ENCODE measurements at places on chromosomes 5 and 9.

DNA sequence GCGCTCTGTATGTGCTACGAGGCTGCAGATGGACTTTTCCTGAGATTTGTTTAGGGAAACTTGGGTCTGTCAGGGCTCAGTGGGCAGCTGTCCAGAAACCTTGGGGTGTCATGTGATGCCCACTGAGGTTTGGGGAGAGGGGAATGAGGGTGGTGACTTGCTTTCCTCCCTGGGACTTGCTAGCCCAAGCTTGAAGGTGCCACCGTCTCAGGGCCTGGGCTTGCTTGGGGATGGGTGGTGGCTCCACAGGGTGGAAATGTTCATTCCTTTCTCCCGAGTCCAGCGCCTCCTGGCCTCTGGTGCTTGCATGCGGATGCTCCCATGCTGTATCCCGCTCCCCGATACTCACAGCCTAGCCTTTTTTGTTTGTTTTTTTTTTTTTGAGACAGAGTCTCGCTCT, 33.3 kb downstream of the ZNF618 start:
- DNase-seq: no peak

GRCh38 chr5:172904643-172905345, 54.4 kb upstream of the RPL26L1 start:
- no peak for DNase-seq

GRCh38 chr9:9352877-9353481, 1259.8 kb downstream of the PTPRD start:
- no peak for DNase-seq

DNA sequence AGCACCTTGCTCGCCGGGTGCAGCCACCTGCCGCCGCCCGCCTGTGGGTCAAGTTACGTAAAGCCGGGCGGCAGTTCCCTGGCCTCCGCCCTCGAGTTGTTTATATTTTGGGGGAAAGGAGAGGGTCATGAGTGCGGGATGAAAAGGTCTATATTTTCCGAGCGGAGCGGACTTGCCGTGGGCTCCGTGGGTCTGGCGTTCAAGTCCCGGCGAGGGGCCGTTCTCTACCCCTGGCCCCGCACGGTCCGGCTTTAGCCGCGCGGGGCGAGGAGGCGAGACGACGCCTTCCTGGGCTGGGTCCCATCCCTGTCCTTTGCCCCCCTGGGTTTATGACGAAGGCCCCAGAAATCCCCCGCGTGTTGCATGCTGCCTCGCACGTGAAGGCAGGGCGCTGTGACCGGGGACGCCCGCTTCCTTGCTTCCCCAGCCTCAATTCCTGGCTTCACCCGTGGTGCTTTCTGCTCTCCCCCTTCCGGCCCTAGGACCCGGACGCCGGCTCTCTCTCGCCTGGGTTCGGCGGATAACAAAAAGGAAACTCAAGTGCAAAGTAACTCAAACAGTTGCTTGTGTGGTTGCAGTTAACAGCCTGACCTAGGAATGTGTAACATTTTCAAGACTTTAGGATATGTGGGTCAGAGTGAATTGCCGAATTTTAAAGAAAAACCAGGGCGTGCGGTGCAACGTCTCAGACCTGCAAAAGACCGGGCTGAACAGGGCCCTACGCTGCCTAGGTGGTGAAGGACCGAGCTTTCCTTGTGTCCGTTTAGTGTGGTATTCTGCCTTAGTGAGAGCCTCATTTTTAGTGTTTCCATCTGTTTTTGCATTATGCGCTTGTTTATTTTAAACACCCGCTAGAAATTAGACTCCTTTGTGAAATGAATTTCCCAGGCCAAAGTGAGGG, 810 bp downstream of the VPS13A start:
- no peak for DNase-seq

DNA sequence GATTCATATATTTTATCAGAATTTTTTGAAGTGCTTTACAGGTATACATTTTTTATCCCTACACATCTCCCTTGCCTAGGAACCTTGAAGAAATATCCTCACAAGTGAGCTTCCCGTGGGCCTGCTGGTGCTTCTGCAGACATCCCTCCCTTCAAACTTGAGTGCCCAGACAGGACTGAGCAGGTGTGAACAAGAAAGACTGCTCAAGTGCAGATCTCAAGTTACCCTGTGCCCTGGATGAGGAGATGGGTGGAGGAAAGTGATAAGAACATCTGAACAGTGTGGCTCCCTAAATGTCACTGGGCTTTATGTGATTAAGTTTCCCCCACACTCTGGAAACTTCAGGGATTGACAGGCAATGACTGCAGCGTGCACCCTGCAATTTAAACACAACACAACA, 209.8 kb downstream of the TLE1 start:
- no peak for DNase-seq

GRCh38 chr5:133900534-133901270, 67.7 kb downstream of the C5orf15 start:
- no peak for DNase-seq

DNA sequence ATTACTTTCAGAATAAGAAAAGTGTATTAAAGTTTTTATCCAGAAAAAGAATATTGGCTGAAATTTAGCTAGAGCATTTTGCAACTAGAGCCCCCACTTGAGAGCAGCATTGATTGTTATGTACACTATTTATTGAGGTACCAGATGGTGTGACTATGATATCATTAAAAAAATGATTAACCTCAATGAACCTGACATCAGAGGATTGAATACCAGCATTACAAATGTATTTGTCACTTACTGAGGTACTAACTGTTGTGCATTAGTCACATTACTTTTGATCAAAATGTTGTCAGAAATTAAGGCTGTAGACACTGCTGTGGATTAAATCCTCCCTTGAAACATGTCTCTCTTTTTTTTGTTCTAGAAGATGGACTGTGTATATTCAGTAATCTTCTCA, 127.8 kb upstream of the DHFR start:
- no peak for DNase-seq

GRCh38 chr9:128911529-128912035, 9.2 kb upstream of the PHYHD1 start:
- DNase-seq: peak; percentile 81

GRCh38 chr9:137977571-137978261, 100.1 kb downstream of the CACNA1B start:
- no peak for DNase-seq

DNA sequence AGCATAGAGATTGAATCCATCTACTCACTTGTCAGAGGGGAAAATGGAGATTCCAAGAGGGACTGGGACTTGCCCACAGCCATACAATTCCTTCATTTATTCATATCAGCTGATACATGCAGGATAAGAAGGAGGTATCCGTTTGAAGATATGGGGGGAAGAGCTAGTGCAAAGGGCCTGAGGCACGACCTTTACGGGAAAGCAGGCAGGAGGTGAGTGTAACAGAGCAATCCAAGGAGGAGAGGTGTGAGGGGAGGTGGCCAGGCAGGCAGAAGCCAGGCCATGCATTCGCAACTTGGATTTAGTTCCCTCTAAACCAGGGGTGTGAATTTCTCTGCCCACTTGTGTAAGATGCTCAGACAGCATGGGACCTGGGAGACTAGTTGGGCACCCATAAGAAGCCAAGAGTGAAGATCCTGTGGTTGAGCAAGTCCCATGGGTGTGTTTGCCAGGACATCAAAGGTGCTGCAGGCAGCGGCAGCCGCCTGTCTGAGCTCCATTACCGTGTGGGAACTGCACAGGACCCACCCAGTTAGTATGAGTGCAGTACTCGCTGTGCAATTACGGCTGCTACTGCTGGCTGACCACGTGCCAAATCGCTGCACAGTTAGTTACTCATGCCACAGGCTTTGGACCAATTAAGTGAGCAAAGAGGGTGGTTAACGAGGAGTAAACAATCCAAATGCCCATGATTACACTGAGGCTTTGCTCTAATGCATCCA, 31.4 kb upstream of the FAT2 start:
- no peak for DNase-seq

DNA sequence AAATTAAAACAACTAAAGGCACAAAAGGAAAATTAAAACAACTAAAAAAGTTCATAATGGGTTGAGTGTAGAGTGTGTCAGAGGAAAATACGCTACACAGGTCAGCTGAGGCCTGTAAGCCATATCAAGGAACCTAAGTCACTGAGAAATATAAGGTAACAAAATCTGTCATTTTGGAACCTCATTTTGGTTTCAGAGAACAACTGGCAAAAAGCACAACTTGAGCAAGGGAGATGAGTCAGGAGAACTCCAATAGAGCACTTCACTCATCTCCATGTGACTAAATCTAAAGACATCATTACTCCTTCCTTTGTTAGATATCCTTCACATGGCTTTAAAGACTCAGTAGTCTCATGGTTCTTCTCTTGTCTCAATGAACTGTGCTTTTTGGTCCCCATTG, 269.4 kb upstream of the POU5F2 start:
- DNase-seq: no peak

- no peak for DNase-seq
These were observed 10.7 kb downstream of the PCDHAC2 start for GRCh38 chr5:140977003-140977402.

DNA sequence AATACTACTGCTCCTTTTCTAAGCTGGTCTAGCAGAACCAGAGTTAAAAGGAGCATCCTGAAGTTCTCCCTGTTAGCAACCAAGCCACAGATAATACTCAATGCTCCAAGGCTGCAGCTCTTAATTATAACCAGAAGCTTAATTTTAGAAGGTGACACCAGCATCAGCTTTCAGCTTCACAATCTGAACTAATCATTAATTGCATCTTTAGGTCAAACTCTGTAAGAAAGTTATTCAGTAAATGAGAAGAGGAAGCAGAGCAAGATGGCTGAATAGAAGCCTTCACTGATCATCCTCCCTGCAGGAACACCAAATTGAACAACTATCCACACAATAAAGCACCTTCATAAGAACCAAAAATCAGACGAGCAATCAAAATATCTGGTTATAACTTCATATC, 38.5 kb downstream of the APBA1 start:
- DNase-seq: no peak

DNA sequence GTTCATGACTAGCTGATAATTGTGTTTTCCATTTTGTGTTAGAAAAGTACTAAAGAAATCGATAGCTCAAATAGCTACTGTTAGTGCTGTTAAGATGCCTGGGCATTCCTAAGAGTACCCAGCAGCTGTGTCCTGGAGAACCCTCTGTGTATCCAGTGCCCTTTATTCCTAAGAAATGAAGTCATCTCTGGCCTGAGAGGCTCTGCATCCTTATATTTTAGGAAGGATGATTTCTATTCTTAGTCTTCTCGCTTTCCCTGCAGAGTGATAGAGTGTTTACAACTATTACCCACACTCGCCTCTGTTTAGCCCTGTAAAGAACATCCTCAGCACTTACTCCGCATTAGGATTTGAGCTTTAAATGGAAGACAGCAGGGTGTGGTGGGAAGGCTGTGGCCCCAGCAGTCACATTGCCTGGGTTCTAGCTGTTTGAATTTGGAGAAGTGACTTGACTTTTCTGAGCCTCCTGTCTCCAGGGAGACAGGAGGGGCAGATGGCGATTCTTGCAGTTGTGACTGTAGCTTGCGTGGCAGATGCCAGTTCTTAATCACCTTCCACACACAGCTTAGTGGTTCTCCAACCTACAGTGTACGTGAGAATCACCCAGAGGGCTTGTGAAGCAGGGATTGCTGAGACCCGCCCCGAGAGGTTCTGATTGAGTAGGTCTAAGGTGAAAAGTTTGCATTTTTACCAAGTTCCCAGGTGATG, 177.2 kb upstream of the PITX1 start:
- no peak for DNase-seq

- DNase-seq: no peak
These were observed 5.5 kb downstream of the NSMF start for GRCh38 chr9:137453643-137454081.

- no peak for DNase-seq
These were observed 430 bp upstream of the MAPKAP1 start for GRCh38 chr9:125707472-125707804.

- no peak for DNase-seq
These were observed 25.0 kb downstream of the CTNNA1 start for GRCh38 chr5:138778234-138778633.

DNA sequence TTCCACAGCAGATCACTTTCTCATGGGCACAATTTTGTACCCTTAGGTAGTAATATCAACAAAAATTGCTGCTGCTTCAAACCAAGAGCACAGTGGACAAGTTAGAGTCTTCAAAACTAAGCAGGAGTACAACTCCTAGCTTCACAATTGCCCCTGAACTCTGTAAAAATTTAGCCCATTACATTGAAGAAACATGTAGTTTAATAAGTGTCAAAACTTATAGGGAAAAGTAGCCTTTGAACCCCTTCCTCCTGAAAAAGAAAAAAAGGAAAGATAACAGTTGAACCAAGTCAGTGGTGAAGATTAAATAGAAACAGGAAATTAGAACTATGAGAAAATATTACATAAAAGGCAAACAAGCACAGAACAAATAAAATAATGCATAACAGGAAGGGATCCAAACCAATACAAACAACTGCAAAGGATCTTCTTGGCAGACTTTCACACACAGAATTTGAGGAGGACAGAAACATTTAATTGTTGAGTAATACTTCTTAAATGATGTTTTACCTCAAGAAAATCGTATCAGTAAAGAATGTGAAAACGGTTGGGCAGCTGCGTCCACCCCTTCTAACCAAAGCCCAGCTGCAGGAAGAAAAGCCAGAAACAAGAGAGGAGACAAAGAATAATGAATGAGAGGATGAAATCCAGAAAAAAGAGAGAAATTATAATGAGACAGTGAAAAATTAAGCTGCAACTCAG, 636.0 kb downstream of the NR2F1-AS1 start:
- DNase-seq: no peak

GRCh38 chr9:25960178-25960577, 281.9 kb upstream of the TUSC1 start:
- DNase-seq: no peak

- peak; percentile 7 for DNase-seq
These were observed 18.4 kb upstream of the EGFL7 start for GRCh38 chr9:136644343-136644592.

DNA sequence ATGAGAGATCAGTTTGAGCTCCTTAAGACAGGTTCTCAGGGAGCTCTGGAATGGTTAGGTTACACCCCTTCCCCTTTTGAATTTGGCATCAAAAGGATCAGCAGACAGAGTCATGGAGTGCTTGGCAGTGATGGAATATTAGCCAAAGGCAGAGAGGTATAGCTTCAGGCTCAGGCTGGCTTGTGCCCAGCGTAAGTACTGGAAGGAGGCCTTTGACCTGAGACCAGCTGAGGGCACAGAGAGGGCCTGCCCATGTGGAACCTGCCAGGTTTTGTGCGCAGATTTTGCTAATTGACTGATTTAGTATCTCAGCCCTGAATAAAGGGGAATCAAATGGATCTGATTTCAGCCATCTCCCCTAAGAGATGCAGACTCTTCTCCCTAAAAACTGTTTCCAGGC, 81.5 kb downstream of the RGS3 start:
- no peak for DNase-seq

- no peak for DNase-seq
These were observed 111.7 kb upstream of the IRX2 start for GRCh38 chr5:2863133-2863532.

GRCh38 chr9:26516773-26517343, 375.7 kb downstream of the CAAP1 start:
- DNase-seq: no peak
